Stimulated activated CD8-positive, alpha-beta memory T cell treated with anti-CD3 and anti-CD28 coated beads, Interleukin-7, amount 100 ng/mL, for 4 hours (primary cell): ENCODE measurements at places on chromosomes 6 and 20.

GRCh38 chr6:36422714-36423100 lies 19.9 kb downstream of the PXT1 start:
- no peak for DNase-seq

GRCh38 chr6:40887079-40887791 lies 151.8 kb downstream of the UNC5CL start:
- no peak for DNase-seq

DNA sequence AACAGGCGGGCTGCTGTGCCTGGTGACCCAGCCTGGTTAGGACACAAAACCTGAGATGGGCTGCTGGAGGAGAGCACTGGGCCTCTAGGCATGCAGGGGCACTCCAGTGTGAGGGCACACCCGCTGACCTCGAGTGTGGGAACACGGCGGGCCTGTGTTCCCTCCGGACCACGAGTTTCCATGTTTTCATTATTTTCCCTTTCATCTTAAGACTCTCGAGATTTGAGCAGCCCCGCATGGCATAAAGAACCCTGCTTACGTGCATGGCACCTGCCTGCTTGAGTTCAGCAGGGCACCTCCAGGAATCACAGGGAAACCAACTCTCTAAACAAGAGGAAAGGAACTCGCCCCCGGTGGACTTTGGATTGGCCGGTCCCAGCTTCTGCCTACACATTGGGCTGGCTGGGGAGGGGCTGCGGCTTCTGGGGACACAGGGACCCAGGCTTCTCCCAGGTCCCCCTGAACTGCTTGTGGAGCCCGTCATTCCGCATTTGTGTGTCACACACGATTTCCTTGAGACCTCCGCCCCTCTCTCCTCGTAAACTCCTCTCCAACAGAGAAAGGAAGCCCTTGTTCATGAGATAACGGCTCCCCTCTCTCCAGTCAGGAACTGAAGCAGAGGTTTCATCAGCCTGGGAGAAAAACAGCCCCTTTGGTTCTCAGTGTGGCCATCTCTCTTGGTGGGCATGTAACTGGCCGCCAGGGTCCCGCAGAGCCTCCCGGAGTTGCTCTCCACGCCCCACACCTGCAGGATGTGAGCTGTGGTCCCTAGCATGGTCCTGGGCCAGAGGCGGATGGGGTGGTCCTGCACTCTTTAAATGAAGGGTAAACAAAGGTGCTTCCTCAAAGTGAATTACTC lies 181.8 kb downstream of the TTLL2 start:
- no peak for DNase-seq

- DNase-seq, result no peak
Measured at GRCh38 chr6:107735906-107736635, 88.0 kb downstream of the SCML4 start.
